A549 treated with RU486 at 1 μM for 4 hours (cell line): ENCODE measurements at places on chromosomes 6 and 20. TPM values are rescaled to one million over a fixed set of nuclear protein-coding genes. Genes with fewer than 3 reads are reported as not detected.

MEP1A gene
- total RNA-seq, result not detected in 5 replicates

ZNF322 gene
- 3.8 to 6.4 TPM (median 5.4 TPM) in 5 replicates for total RNA-seq

RBL1 gene
- 6.2 to 13.0 TPM (median 9.8 TPM) in 5 replicates for total RNA-seq

SGK1 gene
- 34.4 to 48.7 TPM (median 39.9 TPM) in 5 replicates for total RNA-seq

COX4I2 gene
- total RNA-seq, result not detected in 5 replicates

VGLL2 gene
- total RNA-seq, result not detected in 5 replicates
